ENCODE measurements at places on chromosomes 4 and X.

GRCh38 chrX:16665089-16665488, 15.1 kb downstream of the S100G start:
- DNase-seq: no peak

DNA sequence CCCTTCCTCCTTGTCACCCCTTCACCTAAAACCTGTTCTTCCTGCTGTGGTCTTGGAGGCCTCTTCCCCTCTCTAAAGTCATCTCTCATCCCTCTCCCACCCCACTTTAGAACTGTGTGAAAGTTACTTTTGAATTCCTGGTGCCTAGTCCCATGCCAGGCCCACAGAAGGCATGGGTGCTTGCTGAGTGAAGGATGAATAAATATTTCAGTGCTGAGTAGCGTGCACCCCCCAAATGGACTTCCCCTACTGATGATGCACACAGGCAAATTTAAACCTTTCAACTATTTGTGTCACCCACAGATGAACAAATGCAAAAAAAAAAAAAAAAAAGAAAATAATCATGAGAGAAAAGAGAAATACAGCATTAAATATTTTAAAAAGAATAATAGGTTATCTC, 19.8 kb downstream of the PSMD10 start:
- no peak for DNase-seq

DNA sequence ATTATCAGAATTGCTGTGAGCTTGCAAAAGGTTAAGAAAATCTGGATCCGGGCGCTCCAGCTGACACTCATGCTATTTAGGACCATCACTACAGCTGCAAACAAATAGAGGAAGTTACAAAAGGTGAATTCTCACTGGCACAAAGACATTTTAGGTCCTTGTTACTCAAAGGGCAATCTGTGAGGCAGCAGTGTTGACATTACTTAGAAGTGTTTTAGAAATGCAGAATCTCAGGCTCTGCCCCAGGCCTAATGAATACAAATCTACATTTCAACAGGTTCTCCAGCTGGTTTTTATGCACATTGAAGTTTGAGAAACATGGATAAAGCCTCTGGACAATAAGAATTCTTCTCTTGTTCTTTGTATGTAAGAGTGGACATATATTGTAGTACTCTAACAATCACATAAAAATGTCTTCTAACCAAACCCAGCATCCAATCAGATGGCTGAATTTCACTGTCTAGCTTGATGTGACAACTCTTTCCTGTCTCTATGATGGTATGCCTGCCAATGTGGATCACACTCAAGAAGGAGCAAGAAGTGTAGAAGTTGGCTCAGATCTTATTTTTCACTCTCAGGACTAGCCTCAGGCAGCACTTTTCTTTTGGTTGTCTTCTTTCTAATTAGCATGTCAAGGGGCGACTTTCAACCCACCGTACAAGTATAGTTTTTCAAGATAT, 18.8 kb downstream of the SLC7A11 start:
- no peak for DNase-seq

DNA sequence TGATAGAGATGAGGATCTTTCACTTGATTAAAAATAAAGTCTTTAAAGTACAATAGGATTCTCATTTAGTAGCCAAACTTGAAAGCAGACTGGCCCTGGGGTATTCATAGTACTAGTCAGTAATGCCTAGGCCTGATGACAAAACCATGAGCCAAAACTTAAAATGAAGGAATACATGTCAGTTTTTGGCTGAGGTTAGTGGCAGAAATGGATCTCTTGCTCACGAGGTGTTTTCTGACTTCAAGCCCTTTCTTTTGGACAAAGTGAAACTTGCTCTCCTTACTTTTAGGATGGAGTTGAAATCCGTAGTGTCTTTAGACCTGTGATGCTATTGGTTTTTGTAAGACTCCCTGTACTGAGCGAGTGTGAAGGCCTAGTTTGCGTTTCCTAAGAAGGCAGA, 157.7 kb downstream of the CCNG2 start:
- no peak for DNase-seq

- DNase-seq: no peak
These were observed 351.2 kb downstream of the ARHGAP24 start for GRCh38 chr4:85826060-85826678.
